ENCODE measurements at places on chromosomes 7 and 10.

GRCh38 chr7:157806711-157807110 is 469.9 kb downstream of the DNAJB6 start:
- no peak for DNase-seq

GRCh38 chr7:7843240-7843639 is 124.8 kb upstream of the RPA3 start:
- no peak for DNase-seq

DNA sequence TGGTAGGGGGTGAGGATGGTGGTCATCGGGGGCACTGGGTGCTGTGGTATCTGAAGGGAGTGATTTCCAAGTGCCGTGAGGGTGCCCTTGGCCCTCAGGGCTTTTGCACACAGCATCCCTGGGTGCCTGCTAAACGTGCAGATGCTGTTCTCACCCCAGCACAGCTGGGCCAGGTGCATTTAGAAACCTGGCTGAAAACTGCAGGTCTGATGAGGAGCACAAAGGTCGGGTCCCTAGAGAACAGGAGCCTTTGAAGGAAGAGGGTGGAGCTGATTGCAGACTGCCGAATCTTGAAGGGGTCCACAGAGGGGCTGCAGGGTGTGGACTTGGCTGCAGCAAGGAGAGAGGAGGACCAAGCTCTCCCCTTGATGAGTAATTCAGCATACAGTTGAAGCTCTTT is 32.0 kb downstream of the ZMIZ1 start:
- DNase-seq, result no peak

GRCh38 chr7:19247017-19247416 is 101.8 kb upstream of the FERD3L start:
- no peak for DNase-seq

DNA sequence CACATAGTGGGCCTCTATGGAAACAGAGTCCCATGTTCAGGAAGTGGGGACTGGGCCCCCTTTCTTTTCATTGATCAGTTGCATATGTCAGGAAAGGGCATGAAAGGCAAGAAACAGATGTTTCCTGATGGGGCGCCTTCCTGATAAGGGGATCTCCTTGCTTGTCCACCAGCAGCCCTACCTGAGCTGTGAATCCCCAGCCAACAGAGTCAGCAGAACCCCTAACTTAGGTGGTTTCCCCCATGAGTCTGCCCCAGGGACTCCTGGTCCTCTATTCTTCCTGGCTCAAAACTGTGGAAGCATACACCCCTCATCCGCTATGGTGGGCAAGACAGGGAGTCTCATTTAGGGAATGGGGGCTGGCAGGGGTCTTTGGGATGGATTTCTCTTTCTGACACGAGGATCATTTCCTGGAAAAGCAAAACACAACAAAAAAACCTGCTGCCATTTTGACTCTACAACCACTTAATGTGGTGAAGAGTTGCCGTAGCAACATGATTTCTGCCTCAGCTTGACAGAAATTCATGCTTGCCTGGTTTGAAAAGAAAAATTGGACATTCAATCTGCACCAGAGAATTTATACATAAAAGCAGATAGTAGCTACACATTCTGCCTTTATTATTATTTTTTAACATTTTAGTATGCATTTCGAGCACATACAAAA is 119.8 kb downstream of the SPAG6 start:
- DNase-seq, result no peak

GRCh38 chr10:119132521-119133345 is 28.8 kb downstream of the DENND10 start:
- DNase-seq, result no peak

- DNase-seq, result no peak
These were observed 939.6 kb upstream of the C7orf33 start for GRCh38 chr7:147650991-147651390.

GRCh38 chr10:15897287-15897686 is 37.0 kb upstream of the MINDY3 start:
- DNase-seq, result no peak

GRCh38 chr10:13526948-13527863 is 1.6 kb downstream of the BEND7 start:
- DNase-seq, result no peak

DNA sequence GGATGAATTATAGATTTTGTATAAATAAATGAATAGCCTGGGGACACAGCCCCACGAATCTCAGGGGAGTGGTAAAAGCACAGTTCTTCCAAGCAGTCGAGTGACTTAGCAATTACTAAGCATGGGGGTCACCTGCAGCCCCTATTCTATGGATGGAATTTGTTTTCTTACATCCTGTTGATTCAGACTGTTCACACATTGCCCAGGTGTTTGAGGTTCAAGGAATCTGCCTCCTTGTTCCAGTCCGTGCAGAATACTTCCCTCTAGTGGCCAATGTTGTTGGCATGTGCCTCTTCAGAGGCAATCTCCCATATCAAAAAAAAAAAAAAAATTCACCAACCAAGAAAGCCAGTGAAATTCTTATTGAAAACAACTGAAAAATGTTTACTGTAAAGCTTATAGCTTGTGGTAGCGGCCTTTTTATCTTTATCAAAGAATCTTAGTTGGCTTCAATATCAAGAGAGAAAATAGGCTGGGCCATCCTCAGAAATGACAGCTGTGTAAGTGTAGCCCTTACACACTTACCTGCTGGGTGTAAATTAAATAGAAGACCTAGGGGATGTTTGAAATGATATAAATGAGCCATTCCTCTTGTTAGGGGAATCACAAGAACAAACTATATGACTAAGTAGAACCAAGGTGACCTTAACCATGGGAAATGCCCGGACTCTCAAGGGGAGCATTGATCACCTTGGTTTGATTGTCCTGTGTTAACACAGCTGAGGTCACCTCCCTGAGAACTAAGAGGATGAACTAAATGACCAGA is 7.8 kb downstream of the LIPM start:
- DNase-seq, result no peak

DNA sequence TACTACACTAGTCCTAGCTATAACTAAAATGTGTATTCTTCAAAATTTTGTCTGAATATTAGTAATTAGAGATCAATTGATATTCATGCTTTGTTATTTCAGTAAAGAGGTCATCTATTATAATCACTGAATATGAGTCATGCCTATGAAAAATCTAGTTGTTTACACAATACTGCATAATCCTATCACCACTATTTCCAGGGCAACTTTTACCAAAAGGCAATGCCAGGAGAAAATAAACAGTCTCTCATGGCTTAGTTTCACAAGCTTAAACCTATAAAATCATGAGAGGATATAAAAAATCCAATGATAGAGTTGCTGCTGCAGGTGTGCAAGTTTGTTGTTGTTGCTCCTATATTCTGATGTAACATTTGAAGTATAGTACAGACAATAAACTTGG is 149.9 kb upstream of the COL1A2 start:
- no peak for DNase-seq

DNA sequence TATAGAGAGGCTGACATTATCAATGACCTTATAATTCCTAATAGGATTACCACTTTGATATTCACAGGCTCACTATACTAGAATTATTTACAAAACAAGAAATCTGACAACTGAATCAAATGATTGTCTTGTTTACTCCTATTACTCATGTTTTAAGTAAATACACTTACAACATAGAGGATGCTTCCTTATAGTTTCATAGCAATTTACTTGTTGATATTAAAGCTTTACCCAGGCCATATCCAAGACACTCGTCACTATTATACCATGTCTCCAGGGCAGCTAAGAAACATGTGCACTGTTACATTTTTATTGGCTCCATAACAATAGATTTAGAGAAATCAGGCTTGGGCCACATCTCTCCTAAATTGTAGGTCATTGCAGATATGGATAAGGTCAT is 276.9 kb downstream of the HGF start:
- no peak for DNase-seq

DNA sequence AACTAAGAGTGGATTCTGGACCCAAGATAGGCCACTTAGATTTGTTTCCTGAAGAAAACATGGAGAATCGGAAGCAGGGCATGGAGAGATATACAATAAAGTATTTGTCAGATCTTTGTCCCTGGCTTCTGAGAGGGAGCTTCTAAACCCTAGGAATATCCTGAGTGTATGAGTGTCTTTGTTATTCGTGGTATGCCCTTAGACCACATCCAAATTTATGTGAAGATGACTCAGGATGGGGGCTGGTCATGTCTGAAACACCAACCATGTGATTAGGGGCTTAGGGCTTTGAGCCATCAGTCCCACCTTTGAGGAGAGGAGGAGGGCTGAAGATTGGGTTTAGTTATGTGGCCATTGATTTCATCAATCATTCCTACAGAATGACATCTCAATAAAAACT is 69.7 kb upstream of the PLPP4 start:
- DNase-seq, result no peak

- DNase-seq, result no peak
These were observed 75.1 kb downstream of the PDE1C start for GRCh38 chr7:31995134-31995533.

- DNase-seq, result no peak
These were observed 4.3 kb downstream of the GSTO2 start for GRCh38 chr10:104273286-104273685.

- DNase-seq, result peak; percentile 69
These were observed 23.9 kb downstream of the NRF1 start for GRCh38 chr7:129635300-129636029.

GRCh38 chr7:91264924-91265681 is 870 bp downstream of the FZD1 start:
- DNase-seq, result peak; percentile 58

GRCh38 chr10:68795886-68796532 is 31.3 kb upstream of the STOX1 start:
- no peak for DNase-seq

DNA sequence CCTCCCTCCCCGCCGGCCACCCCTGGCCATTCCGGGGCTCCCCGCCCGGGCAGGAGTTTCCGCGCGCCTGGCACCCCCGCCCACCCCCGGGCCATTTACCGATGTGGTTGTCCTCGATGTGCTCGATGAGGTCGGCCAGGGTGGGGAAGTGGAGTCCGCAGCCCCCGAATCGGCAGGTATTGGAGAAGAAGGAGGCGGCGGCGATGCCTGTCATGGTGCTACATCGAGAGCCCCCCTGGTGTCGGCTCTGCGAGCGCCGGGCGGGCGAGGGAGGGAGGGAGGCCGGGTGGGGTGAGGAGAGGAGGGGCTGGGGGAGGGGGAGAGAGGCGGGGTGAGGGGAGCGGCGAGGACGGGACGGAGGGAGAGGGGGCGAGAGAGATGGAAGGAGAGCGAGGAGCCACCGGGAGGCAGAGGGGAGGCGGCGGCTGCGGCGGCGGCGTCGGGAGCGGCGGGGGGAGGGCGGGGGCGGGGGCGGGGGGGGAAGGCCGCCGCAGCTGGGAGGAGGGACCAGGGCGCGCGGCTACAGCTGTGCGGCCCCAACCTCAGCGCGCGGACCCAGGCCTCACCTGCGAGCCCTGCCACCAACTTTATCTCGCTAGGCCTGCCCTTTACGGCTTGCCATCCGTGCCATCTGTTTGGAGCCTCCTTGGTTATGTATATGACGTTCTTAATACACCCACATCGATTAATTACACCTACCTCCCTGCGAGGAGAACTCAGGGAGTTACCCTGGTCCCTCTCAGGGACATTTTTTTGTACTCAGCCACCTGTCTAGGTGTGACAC is at the start of gene JAZF1:
JAZF1 (minus strand) TSS at position 432 of the 784 bp plus-strand sequence.
- DNase-seq, result peak; percentile 77

DNA sequence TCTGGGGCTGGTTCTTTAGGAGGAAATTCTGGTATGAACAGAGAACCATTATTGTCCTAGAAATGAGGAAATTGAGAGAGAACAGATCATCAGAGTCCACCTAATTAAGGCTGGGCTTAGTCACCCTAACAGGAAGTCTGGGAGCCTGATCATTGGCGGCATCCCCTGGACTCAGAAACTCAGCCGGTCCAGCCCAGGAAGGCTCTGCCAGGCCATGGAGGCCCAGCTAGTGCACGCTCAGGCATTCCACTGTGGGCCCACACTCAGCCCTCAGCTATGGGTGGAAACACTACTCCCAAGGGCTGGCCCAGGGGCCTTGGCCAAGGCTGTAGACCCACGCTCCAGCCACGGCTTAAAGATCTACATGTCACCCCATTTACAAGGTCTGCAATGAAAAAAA is 109.2 kb downstream of the PTPN20 start:
- no peak for DNase-seq

Data from activated CD8-positive, alpha-beta memory T cell treated with anti-CD3 and anti-CD28 coated beads, Interleukin-2, amount 50 U/mL, for 48 hours (primary cell).